ENCODE measurements at places on chromosomes 3 and 15.
A peak's percentile ranks its signal among the peaks of the same experiment; 100 is the strongest.

GRCh38 chr15:27573805-27574485, 525.2 kb downstream of the OCA2 start:
- DNase-seq: no peak
- no peaks in the 10 kb centered on the region for H3K36me3 ChIP-seq

- peaks cover 51% of the 10 kb centered on the region for H3K36me3 ChIP-seq
- H3K4me1 ChIP-seq: no peaks in the 10 kb centered on the region
- H3K4me3 ChIP-seq: no peak overlapping the region
- H3K27ac ChIP-seq: no peak overlapping the region
- no peaks in the 10 kb centered on the region for H3K27me3 ChIP-seq
These were observed 6.1 kb downstream of the TRMT10C start for GRCh38 chr3:101567528-101568317.

GRCh38 chr15:77034695-77035489, 36.0 kb downstream of the TSPAN3 start:
- no peaks in the 10 kb centered on the region for H3K27me3 ChIP-seq
- DNase-seq: peak; percentile 87
- no peaks in the 10 kb centered on the region for H3K36me3 ChIP-seq
- peaks cover 7% of the 10 kb centered on the region for H3K4me1 ChIP-seq
- no peak overlapping the region for H3K4me3 ChIP-seq

DNA sequence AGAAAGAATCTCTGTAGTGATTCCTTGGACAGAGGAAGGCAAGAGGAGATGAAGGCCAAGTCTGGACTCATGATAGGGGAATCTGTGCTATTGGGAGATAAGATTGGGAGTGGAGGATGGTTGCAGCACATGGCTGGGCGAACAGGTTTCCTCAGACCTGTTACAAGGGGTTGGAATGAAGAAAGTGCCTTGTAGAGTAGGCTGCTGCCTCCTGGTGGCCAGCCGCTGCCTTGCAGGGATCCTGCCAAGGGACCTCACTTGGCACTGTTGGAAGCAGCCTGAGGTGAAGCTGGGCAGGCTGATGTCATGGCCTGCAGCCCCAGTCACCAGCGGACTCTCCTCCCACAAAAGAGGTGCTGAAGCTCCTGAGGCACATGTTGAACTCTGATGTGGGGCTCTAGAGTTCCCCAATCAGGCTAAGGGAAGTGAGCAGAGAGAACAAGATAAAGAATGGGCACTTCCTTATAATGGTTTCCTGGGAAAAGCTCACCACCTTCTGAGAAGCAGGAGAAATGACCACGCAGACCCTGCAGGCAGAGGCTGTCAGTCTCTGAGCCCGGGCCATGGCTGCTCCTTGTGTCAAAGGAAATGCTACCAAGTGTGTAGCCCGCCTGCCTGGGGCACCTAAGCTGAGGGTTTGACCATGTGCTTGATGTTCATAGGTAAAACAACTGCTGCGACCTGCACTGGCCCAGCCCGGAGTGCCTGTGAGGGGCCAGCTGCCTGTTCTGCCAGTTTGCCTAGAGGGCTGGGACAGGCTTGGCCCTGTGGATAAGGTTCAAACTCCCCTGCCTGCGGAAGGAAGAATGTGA, 1.6 kb upstream of the TEX264 start:
- peak; percentile 99 for DNase-seq
- no peaks in the 10 kb centered on the region for H3K4me1 ChIP-seq
- H3K4me3 ChIP-seq: no peak overlapping the region
- peaks cover 13% of the 10 kb centered on the region for H3K36me3 ChIP-seq

GRCh38 chr3:66342717-66343356, 122.0 kb downstream of the SLC25A26 start:
- H3K27me3 ChIP-seq: no peaks in the 10 kb centered on the region
- H3K36me3 ChIP-seq: no peaks in the 10 kb centered on the region
- H3K27ac ChIP-seq: no peak overlapping the region
- no peak for DNase-seq
- no peak overlapping the region for H3K4me3 ChIP-seq

DNA sequence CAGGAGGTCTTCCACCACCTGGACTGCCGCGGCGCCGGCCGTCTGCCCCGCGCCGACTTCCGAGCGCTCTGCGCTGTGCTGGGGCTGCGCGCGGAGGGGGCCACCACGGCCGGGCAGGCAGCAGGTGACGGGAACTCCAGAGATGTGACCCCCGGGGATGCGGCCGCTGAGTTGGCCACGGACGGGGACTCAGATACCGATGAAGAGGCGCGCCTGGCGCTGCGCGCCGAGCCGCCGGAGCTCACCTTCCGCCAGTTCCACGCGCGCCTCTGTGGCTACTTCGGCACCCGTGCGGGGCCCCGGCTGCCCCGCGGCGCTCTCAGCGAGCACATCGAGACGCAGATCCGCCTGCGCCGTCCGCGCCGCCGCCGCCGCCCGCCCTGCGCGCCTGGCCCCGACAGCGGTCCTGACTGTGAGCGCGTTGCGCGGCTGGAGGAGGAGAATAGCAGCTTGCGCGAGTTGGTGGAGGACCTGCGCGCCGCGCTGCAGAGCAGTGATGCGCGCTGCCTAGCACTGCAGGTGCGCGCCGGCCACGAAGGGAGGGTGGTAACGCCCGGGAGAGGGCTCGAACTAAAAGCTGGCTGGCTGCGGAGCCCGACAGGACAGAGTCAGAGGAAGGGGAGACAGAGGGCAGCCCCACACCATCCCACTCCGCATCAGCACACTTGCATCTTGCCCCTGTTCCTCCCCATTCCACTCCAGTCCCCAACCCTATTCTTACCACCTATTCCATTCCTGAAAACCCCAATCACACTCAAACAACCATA, 885 bp downstream of the EFCC1 start:
- peaks cover 88% of the 10 kb centered on the region for H3K27me3 ChIP-seq
- DNase-seq: peak; percentile 75
- peak overlapping the region; percentile 73 for H3K4me3 ChIP-seq
- no peaks in the 10 kb centered on the region for H3K36me3 ChIP-seq
- H3K27ac ChIP-seq: peak overlapping the region; percentile 96
- peaks cover 7% of the 10 kb centered on the region for H3K4me1 ChIP-seq

- no peak overlapping the region for H3K27ac ChIP-seq
- no peaks in the 10 kb centered on the region for H3K27me3 ChIP-seq
- no peak for DNase-seq
- H3K4me1 ChIP-seq: peaks cover 1% of the 10 kb centered on the region
- no peaks in the 10 kb centered on the region for H3K36me3 ChIP-seq
- H3K4me3 ChIP-seq: no peak overlapping the region
These were observed 303.9 kb upstream of the TBC1D5 start for GRCh38 chr3:18046131-18046915.

- H3K27me3 ChIP-seq: no peaks in the 10 kb centered on the region
- DNase-seq: no peak
- H3K27ac ChIP-seq: no peak overlapping the region
- H3K4me3 ChIP-seq: peak overlapping the region; percentile 88
- peaks cover 6% of the 10 kb centered on the region for H3K4me1 ChIP-seq
These were observed 8.3 kb downstream of the SETD5 start for GRCh38 chr3:9405756-9406155.

DNA sequence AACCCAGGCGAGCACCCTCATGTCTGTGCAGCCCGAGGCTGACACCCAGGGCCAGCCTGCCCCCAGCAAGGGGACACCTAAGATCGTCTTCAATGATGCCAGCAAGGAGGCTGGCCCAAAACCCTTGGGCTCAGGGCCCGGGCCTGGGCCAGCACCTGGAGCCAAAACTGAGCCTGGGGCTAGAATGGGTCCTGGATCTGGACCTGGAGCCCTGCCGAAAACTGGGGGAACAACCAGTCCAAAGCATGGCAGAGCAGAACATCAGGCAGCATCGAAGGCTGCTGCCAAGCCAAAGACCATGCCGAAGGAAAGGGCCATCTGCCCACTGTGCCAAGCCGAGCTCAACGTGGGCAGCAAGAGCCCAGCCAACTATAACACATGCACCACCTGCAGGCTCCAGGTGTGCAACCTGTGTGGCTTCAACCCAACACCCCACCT, 31.4 kb upstream of the APEH start:
- no peaks in the 10 kb centered on the region for H3K4me1 ChIP-seq
- H3K27ac ChIP-seq: no peak overlapping the region
- no peak overlapping the region for H3K4me3 ChIP-seq
- no peak for DNase-seq

GRCh38 chr3:52822363-52822762, 8.1 kb downstream of the ITIH4 start:
- no peaks in the 10 kb centered on the region for H3K27me3 ChIP-seq
- no peak overlapping the region for H3K4me3 ChIP-seq
- peaks cover 3% of the 10 kb centered on the region for H3K4me1 ChIP-seq
- no peak overlapping the region for H3K27ac ChIP-seq

- peak overlapping the region; percentile 58 for H3K27ac ChIP-seq
- H3K4me3 ChIP-seq: peak overlapping the region; percentile 96
- peak; percentile 98 for DNase-seq
- peaks cover 15% of the 10 kb centered on the region for H3K4me1 ChIP-seq
- no peaks in the 10 kb centered on the region for H3K27me3 ChIP-seq
These were observed 2.0 kb downstream of the AP2M1 start for GRCh38 chr3:184176377-184177330.

- no peak overlapping the region for H3K27ac ChIP-seq
- H3K4me1 ChIP-seq: no peaks in the 10 kb centered on the region
- no peak overlapping the region for H3K4me3 ChIP-seq
- no peak for DNase-seq
- no peaks in the 10 kb centered on the region for H3K27me3 ChIP-seq
These were observed 74.6 kb downstream of the ARHGEF26 start for GRCh38 chr3:154195620-154196356.

GRCh38 chr3:130048726-130049125, 32.9 kb upstream of the ALG1L2 start:
- no peaks in the 10 kb centered on the region for H3K4me1 ChIP-seq
- H3K4me3 ChIP-seq: no peak overlapping the region
- no peak for DNase-seq

- H3K27ac ChIP-seq: no peak overlapping the region
- peaks cover 6% of the 10 kb centered on the region for H3K4me1 ChIP-seq
- DNase-seq: no peak
- H3K27me3 ChIP-seq: peaks cover 40% of the 10 kb centered on the region
- H3K36me3 ChIP-seq: no peaks in the 10 kb centered on the region
These were observed 376.9 kb upstream of the RASGRP1 start for GRCh38 chr15:38941399-38941953.
